ENCODE measurements at places on chromosomes 13 and 19. TPM values are rescaled to one million over a fixed set of nuclear protein-coding genes. Genes with fewer than 3 reads are reported as not detected.
A peak's percentile ranks its signal among the peaks of the same experiment; 100 is the strongest.

HS6ST3 gene
- total RNA-seq, result 3.8 TPM

IL17D gene
- 0.95 TPM for total RNA-seq

CILP2 gene
- 0.09 TPM for total RNA-seq

RGS9BP gene
- total RNA-seq, result 8.8 TPM

KLK14 gene
- not detected for total RNA-seq

ZNF729 gene
- total RNA-seq, result not detected

CLEC17A gene
- total RNA-seq, result not detected

UBE2L5 gene
- total RNA-seq, result not detected

CARS2 gene
- 42.9 TPM for total RNA-seq

ZNF761 gene
- total RNA-seq, result 2.6 TPM

GPR108 gene
- 26.3 TPM for total RNA-seq

PABPC3 gene
- not detected for total RNA-seq

GNA15 gene
- total RNA-seq, result 15.2 TPM

KIR2DL3 gene
- not detected for total RNA-seq

THSD8 gene
- total RNA-seq, result 2.1 TPM

DNA sequence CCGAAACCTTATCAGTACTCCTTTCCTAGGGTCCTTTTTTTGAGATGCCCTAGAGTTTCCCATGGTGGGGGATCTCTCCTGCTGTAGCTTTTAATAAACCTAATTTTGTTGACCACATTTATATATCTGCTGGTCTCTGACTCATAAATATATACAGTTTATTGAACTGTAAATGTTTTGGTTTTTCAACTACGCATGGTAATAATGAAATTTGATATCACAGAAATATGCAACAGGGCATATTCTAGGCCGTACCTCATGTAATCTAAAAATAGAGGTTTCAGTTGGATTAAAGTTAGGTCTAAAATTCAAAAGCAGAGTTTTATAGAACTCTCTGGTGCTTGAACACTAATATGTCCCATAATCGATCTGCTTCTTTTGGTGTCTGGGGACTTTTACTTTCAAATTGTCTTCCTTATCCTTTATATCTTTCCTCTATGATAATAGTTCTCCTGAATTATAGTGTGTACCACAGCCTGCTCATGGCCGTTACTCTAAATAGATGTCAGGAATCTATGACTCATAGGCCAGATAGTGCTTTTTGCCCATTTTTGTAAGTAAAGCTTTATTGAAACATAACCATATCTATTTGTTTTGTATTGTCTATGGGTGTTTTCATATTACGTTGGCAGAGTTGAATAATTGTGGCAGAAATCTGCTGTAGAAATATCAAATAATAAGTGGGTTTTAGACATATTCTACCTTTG, 324.8 kb upstream of the PCDH9 start:
- DNase-seq, result no peak

GRCh38 chr19:14078411-14078810, 5.8 kb downstream of the MISP3 start:
- DNase-seq, result no peak

DNA sequence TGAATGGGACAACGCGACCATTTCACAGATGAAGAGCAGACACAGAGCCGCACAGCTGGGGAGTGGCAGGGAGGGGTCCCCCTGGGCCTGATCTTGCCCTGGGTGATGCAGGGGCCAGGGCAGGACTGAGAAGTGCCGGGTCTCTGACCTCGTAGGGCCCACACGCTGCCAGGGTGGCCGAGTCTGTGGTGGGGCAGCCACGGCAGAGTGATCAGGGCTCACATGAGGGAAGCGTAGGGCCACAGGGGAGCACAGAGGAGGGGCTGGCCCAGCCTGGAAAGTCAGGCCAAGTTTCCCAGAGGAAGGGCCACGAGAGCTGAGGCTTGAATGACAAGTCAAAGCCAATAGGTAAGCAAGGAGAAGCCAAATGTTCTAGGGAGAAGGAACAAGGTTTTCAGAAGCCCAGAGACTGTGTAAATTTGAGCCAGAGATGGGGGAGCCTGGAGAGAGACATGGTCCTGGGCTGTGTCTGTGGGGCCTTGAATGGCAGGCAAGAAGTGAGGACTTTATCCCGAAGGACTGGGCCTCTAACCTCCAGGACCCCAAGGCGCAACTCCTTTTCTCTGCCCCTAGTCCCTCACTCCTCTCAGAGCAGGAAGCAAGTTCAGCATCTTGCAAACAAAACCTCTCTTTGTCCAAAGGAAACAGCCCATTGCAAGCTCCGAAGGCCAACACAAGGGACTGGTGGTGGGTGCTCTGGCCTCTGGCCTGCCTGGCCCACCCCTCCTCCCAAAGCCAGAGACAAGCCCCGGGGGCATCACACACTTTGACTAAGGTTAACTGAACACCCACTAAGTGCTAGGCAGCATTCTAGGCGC, 31.7 kb upstream of the FXYD3 start:
- DNase-seq, result no peak

- DNase-seq, result no peak
Measured at GRCh38 chr13:99206873-99207272, 6.2 kb downstream of the UBAC2 start.

DNA sequence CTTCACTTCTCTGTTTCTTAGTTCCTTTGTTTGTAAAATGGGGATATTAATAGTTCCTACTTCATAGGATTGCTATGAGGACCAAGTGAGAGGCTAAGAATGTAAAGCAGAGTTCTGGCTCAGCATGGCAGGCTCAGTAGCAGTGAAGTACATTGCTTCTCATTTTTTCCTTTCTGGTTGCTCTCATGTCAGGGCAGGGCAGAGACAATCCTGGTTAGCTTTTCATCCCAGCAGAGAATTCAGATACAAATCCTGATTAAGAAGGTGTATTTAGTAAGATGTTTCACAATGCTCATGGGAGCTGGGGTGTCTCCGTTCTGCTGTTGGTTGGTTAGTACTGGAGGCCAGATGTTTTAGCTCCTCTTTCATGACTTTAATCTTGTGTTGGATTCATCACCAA, 42.9 kb downstream of the WASF3 start:
- DNase-seq, result no peak

DNA sequence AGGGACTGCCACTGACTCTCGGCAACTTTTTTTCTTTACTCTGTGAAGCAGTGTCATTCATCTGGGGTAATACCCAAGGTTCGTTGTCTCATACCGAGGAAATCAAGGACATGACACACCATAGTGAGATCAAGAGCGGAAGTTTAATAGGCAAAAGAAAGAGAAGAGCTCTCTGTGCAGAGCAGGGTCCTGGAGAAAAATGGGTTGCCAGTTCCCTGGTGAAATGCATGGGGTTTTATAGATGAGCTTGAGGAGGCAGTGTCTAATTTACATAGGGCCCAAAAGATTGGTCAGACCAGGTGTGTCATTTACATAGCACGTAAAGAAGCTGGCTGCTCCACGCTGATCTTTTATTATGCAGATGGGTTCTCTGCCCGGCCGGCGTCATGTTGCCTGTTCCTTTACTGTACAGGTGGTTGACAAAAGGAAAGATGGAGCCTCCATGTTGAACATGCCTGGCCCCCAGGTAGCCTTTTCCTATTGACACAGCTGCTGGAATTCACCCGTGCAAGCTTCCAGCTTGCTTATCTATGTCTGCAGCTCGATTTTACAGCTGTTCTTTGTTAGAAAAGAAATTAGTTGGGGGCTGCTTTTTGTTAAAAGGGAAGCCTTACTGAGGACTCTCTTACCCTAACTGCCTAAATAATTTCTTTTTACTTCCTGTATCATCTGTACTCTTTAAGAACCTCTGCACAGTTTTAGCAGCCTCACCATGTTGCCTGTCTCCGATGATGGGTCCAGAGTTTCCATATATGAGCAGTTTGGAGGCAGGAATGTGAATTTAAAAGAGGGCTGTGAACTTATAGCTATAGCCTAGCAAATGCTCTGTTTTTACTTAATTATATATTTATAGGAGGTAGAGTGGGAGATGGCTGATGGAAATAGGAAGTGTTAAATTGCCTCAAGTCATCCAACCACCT, 98.0 kb upstream of the DIAPH3 start:
- DNase-seq, result no peak

DNA sequence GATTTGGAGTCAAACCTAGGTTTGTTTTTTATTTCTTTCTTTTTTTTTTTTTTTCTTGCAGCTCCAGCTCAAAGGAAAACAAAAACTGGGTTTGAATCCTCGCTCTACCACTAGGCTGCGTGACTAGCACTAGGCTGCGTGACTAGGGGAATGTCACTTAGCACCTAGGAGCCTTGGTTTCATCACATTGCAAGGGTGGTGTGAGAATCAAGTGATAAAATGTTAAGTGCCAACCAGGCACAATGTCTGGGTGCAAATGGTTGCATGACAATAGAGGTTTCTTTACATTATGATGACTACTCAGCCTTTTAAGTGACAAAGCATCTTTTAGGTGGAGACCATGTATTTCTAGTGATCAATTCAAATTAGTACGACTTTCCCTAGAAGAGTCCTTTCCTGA, 27.9 kb downstream of the RCBTB2 start:
- DNase-seq, result no peak

DNA sequence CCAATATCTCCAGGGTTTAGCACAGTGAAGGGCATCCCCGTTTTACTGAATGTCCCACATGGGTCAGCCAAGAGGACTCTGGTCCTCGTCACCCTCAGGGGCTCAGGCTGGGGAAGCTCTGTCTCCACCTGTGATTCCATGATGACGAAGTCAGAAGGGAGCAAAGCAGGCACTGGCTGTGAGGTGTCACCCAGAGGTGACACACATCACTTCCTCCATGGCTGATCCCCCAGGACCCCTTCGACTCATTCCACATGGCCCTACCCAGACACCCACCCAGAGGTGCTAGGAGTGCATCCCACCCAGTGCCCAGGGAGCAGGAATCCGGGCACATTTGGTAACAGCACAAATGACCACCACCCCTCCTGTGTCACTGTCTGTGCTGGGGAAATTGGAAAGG, 145.2 kb upstream of the VSTM2B start:
- no peak for DNase-seq

DNA sequence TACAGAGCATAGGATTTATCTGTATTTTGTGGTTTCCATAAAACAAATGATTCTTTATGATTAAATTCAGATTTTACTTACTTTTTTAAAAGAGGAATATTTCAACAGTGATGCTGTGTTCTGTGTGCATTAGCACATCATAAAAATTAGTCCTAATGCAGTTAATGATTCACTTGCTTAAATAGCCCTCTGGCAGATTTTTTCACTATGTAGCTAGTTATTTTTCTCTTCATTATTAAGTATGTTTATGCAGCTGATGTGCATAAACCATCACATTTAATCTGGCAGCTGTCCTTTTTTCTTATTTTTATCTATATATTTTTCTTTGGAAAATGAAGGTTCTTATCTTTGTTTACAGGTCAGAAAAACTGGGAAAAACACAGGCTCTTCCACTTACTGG, 127.2 kb downstream of the ZNF486 start:
- no peak for DNase-seq

DNA sequence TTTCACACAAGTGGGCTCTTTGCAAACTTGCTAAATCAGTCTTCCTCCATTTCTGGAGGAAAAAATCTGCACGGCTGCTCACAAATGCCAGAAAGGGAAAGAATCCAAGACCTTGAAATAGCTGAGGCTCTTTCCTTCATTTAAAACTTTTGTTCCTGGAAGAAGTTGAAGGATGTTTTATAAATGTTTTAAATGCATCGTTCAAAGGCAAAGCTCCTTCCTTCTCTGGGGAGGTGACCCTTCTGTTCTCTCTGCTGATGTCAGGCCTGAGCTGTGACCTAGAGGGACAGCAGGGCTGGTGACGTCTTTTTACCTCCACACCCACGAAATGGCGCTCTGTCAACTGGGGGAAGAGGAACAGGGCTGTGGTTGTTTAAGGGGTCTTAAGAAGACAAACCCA, 376.4 kb upstream of the ZNF507 start:
- DNase-seq, result no peak

DNA sequence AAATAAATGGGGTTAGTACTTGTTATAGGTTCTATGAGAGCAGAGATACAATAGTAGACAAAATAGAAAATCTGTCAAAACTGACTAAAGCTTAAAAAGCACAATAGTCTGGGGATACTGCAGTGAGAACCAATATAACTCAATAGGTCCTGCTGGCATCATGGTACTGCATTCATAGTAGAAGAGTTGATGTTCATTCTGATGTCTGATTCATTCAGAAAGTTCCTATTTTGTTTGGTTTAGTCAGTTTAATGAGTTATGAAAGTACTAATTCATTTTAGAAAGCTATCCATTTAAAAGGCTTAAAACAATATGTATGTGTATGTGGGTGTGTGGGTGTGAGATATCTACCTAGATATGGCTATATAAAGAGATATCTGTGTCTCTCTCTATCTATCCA, 152.8 kb downstream of the LHFPL6 start:
- DNase-seq, result no peak

DNA sequence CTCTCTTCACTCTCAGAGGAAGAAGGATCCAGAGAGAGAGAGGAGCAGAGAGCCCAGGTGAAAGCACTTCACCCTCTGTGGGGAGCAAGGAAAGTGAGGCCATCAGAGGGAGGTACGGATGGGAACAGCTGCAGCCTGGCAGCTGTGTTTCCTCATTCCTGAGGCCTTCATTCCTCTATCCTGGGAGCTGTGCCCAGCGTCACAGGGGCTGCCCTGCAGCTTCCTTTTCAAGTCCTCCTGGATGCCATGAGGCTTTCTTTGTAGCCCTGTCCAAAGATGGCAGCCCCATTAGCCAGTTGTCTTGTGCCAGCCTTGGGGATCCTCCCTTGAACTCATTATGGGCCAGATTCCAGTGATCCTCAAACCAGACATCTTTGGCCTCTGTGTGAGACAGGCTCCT, 76.8 kb upstream of the PCDH8 start:
- DNase-seq, result no peak

- no peak for DNase-seq
Measured at GRCh38 chr13:57546942-57547341, 84.6 kb upstream of the PCDH17 start.

- no peak for DNase-seq
Measured at GRCh38 chr13:113184568-113185440, 23.7 kb downstream of the PCID2 start.

GRCh38 chr13:114124921-114125320, 7.5 kb downstream of the RASA3 start:
- DNase-seq, result no peak

- DNase-seq, result no peak
Measured at GRCh38 chr13:76799696-76800095, 86.5 kb downstream of the KCTD12 start.

GRCh38 chr13:71460211-71460610, 406.8 kb downstream of the DACH1 start:
- DNase-seq, result no peak

DNA sequence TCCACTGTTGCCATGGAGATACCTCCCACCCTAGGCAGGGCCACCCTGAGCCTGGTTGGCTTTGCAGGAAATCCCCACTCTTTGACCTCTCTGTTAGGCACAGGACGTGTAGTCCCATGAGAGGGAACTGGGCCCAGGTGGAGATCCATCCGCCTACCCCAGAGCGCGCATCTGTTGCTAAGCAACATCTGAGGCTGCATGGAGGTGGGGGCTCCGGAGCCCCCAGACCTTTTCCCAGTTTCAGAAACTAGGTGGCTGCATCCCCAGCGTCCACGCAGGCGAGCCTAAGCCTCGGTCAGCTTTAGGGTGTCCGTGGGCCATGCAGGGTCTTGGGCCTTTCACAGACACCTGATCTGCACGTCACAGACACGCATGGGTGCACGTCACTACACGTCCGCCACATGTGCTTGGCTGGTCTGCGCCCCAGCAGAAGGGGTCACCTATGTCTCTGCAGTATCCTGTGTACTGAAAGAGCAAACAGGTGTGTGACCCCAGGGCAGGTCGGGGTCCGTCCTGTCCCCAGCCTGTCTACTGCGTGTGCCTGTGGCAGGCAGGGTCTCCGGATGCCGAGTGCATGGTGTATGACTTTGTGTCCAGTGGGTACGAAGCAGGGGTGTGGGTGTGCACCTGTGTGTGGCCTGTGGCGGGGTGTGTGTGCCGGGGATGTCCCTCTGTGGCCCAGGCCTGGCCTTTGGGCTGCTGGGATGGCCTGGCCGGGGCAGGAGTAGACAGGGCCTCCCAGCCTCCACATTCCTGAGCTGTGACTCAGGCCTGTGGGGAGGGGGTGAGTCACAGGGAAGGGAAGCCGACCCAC, 4.1 kb upstream of the CIRBP start:
- peak; percentile 82 for DNase-seq

Data from heart left ventricle (tissue), 16 donors.